ENCODE measurements at places on chromosomes 6 and 20.

- DNase-seq: no peak
Measured at GRCh38 chr6:26330859-26331217, 34.2 kb upstream of the BTN3A2 start.

GRCh38 chr6:51719297-51719696 lies 368.1 kb downstream of the PKHD1 start:
- no peak for DNase-seq

GRCh38 chr20:44471481-44471882 lies 4.2 kb upstream of the TTPAL start:
- no peak for DNase-seq

DNA sequence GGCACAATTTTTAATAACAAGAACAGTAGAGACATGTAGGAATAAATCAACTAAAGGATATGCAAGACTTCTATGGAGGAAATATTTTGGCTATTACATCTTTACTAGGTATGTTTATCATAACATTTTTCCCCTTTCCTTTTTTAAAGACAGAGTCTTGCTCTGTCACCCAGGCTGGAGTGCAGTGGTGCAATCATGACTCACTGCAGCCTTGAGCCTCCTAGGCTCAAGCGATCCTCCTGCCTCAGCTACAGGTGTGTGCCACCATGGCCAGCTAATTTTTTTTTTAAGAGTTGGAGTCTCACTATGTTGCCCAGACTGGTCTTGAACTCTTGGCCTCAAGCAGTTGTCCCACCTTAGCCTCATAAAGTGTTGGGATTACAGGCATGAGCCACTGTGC lies 37.0 kb downstream of the AKAP7 start:
- DNase-seq: no peak

DNA sequence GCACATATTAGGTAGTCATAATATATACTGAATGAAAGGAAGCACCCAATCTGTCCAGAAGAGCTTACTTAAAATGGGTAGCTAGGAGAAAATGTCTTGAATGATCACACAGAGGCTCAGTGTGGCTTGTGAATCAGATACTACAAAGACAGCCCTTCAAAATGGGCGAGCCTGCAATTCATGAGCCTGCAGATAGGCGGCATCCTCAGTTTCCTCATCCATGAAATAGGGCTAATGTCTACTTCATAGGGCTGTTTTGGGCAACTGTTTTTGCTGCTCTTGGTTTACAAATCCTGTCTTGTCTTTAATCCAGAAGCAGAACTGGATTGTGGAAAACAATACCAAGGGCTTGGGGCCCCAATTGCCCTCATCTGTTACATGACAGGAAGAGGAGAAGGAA lies 129.3 kb upstream of the KCNK16 start:
- no peak for DNase-seq

DNA sequence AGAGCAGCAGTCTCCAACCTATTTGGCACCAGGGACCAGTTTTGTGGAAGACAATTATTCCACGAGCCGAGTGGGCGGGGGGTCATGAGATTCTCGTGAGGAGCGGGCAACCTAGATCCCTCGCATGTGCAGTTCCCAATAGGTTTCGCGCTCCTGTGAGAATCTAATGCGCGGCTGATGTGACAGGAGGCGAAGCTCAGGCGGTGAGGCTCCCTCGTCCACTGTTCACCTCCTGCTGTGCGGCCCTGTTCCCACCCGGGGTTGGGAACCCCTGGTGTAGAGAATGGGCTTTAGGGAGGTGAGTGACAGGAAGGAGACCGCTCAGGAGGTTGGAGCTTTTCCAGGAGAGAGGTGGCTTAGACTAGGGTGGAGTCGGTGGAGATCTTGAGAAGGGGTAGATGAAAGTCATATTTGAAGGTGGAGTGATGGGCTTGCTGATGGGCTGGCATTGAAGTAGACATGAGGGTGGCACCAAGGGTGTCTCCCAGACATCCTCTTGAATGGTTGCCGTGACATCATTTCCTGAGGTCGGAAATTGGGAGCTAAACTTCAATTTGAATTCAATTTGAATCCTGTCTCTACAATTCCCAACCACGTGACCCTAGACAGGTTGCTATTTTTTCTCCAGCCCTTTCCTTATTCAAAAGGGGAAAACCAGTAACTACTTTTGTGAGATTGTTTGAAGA lies 1.5 kb upstream of the RAD21L1 start:
- DNase-seq: no peak

Measured in stimulated activated CD8-positive, alpha-beta memory T cell treated with anti-CD3 and anti-CD28 coated beads, Interleukin-4, amount 100 ng/mL, for 1 hour (primary cell).